Stimulated activated CD4-positive, alpha-beta T cell treated with anti-CD3 and anti-CD28 coated beads, Interleukin-1b, Interleukin-23, amount 100 ng/mL, for 48 hours (primary cell): ENCODE measurements at places on chromosomes 3 and 15.

DNA sequence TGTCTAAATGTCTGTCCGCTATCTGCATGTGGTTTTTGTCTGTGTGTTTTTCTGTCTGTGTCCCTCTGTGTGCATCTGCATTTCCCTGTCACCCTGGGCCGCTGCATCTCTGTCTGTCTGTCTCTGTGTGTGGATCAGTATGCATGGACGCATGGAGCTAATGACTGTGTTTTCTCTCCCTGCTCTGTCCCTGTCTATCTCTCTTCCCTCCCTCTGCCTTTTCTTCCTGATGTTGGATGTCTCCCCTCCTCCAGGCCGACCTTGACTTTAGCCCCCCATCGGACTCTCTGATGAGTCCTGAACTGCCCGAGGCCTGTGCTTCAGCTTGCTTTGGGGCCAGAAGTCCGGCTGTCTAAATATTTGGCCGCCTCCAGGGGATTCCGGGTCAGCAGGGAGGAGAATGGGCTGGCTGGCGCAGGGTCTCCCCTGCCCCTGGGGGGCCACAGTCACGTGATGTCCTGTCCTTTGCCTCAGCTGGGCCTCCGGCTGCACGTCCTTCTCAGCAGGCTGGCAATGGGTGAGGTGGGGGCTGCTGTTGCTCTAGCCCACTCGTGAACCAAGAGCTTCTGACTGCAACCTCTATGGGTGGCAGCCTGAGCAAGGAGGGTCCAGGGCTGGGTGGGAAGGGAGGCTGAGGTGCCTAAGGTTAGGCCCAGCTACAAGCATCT is 3.7 kb downstream of the SLC38A3 start:
- no peak for DNase-seq

GRCh38 chr3:114804099-114804498 is 343.0 kb downstream of the ZBTB20 start:
- no peak for DNase-seq

GRCh38 chr15:61116825-61117224 is 112.3 kb downstream of the RORA start:
- no peak for DNase-seq

DNA sequence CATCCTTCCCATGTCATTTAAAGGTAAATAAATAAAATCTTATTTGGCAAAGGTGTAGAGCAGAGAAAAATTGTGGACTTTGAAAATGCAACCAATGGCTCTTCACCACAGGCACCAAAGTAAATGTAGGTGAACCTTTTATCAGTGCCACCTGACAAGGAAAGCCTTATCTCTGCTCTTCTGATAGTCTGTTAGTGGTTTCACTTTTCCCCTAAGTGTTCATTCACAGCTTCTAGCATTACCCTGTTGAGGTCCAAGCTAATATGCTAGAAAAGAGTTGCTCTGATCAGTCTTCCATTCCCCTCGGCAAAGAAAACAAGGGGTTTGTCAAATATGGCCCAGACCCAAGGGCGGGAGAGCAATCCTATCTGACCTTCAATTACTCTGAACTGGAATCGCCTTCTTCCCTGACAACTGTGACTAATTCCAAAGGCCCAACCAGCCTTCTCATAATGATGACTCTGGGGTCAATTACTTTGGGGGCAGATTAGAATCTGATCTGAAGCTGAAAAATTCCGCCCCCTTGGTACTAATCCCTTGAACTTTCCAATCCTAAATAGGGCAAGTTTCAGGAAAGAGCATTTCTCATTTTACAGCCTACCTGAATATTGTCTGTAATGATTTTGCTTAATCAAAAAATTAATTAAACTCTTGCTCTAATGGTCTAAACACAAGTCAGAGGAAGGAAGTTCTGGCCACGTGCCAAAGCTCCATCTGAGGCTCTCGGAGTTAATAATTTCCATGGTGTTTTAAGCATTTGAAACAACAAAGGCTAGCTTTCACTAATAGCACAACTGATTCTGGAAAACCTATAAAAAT is 52.4 kb downstream of the SETMAR start:
- DNase-seq: no peak

DNA sequence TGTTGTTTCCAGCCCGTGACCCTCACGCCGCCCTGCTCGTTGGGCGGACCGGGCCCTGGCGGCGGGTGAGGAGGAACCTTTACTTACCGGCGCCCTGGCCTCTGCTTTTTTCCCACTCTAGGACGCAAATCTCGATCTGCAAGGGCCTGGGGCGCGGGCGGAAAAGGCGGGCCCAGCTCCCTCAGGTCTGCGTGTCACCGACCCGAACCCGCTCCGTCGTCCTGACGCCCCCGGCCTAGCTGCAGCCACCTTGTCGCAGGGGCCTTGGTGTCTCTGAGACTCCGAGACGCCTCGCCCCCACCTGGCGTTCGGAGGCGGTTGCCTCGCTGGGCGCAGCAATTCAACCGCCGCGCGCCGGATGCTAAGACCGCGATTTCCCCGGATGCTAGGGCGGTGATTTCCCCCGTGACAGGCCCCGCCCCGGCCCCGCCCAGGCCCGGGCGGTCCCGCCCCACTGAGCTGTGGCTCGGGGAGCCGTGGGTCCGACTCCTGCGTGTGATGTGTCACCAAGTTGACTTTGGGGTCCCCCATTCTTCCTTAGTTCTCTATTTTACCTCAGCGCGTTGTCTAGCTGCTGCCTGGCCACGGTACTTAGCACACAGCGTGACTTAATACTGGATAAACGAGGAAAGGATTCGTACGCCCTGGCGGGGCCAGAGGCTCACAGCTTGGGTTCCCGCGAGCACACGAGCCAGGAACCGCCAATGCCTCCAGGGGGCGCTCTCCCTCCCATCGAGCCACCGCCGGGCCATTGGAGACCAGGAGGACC is at the start of gene RPL39L:
Gene RPL39L (minus strand): TSS at position 371 of the 769 bp plus-strand sequence. CDS start 18,196 bp downstream, outside the sequence.
- peak; percentile 92 for DNase-seq

GRCh38 chr3:84066915-84067314 is 891.9 kb upstream of the CADM2 start:
- no peak for DNase-seq

DNA sequence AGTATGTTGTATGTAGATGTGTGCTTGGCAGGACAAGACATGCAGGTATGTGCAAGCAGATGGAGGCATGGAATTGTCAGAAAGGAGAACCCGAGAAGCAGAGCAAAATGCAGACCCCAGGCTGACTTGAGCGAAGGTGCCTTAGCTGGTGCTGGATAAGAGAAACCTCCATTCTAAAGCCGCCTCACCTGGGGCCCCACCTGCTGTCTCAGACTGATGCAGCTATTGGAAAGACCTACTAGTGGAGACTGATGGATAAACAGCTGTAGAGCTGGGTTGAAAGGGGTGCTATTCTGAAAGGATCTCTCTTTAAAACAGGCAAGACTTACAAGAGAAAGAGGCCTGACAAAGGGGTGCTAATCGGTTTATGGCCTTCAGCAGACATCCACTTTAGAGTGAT is 86.2 kb downstream of the EPHB1 start:
- DNase-seq: no peak

DNA sequence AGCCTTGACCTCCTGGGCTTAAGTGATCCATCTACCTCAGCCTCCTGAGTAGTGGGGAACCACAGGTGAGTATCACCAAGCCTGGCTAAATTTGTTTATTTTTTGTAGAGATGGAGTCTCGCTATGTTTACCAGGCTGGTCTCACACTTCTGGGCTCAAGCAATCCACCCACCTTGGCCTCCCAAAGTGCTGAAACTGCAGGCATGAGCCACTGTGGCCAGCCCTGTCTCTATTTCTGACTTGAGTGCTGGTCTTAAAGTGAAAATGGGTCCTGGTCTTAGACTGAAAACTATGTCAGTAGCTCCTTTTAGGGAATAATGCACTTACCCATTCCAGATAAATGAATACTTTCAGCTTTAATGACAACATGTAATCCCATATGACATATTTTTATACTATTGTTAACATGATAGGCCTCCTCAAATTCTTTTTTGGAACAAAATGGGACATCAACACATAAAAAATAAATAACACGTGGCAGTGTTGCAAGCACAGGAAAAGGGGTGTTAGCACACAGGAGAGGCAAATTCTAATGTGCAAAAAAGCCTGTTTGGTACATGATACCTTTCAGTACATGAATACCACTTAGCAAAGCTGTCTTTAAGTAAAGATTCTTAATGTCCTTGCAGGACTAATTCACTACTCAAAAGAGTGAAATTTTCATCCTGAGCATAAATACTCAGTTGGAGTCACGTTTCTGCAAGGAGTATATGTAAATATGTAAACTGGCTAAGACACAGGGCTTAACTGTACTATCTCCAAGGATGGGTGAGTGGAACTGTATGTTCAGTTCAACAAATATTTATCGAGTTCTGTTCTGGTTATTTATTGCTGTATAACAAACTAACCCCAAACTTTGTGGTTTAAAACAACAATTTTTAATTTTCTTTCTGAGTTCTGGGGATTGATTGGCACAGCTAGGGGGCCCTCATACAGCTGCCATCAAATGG is 194.7 kb downstream of the NR1D2 start:
- no peak for DNase-seq

GRCh38 chr15:91308855-91309254 is 208.8 kb downstream of the SV2B start:
- peak; percentile 34 for DNase-seq

DNA sequence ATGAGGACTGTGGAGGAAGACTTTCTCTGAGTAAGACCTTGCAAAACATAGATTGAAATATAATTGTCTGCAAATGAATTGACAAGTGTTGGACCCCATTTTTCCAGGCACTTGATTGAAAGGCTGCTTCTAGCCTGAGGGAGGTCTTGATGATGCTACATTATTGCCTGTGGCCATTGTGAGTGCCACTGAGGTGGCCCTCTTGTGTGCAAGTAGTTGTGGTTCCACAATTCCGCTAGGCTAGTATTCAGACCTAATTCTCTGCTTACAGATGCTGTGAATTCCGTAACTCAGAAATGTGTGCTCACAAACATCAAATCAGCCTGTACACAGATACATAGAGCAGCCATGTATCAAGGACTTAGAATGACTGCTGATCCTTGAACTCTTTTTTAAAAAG is 34.7 kb downstream of the FNDC3B start:
- DNase-seq: no peak

DNA sequence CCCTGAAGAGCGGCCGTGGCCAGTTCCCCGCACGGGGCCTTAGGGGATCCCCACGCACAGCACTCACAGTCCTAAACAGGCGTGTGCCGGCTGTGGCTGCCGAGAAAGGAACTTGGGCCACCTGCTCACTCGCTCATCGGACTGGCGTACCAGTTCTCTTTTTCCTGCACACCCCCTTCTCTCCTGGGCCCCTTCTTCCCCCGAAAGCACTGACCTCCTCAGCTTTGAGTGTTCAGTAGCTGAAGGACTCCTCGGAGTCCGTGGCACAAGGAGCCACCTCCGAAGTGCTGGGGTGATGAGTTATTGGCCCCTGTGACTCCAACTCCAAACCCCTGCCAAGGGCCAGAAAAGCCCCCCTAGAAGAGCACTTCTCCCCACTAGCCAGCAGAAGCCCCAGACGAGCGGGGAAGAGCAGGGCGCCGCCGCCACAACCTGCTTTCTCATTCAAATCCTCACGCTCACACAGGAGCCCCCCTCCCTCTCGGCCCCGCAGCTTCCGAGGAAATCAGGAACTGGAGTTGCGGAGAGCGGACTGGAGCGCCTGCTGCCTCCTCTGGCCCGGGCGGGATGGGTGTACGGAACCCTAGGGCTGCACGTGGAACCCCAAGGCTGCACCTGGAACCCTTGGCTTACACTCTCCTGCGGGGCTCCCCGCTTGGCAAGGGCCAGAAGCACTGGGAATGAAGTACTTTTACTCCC is at the start of gene PLCH1:
Gene PLCH1 (minus strand): TSS at position 446 of the 699 bp plus-strand sequence. CDS start 40,847 bp downstream, outside the sequence.
- peak; percentile 45 for DNase-seq

DNA sequence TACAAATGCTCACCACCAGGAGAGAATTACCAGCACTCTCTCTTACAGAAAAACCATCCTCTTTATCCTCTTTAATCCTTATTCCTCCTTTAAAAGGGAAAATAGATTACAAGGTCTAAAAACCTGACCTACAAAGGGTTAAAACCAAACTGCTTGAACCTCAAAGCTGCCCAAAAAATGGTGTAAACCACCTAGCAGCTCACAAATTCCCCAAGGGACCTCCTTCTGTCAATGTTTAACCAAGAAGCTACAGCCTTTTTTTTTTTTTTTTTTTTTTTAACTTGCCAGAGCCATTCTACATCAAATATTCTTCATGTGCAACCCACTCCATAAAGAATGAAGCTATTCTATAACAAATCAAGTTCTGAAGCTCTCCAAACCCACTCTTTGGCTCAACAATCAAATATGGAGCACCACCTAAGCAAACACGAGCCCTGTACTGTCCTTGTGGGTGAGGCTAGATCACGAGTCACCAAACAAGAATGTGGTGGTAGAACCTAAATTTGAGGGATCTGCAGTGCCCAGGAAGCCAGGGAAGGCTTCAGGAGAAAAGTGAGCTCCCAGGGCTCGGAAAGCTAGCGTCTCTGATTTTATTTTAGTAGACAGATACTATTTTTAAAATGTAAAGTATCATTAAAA is 20.1 kb downstream of the OSBPL10 start:
- DNase-seq: no peak

DNA sequence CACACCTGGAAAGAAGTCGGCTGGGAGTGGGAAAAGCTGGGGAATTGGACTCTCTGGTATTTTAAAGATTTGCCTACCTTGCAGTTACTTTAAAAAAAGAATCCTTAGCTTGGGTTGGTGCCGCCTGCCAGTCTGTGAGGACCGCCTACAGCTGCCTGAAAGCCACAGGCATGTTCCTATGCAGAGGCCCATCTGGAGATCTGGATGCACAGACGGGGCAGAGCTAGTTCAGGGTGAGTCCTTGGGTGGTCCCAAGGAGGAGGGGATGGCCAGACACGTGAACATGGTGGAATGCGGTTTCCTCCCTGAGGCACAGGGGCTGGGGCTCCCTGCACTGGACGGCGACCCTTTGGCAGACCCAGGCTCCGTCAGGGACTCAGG is 113.2 kb upstream of the IQSEC1 start:
- no peak for DNase-seq

DNA sequence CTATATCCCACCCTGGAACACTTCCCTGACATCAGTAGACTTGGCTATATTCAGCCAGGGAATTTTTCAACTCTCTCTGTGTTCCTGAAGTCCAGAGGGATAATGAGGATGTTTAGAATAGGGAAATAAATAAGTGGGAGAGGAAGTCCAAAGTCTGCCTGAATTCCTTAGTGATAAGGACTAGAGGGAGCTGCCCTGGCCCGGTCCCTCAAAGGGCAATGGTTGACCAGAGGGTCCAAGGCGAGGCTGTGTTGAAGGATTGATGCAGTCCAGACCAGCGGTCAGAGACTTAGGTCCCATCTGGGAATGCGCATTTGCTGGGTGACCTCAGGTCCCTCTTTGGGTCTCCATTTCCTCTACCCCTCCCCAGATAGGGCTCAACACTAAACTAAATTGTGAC is 7.9 kb downstream of the VIPR1 start:
- DNase-seq: no peak

- no peak for DNase-seq
These were observed 66.4 kb upstream of the FRMD4B start for GRCh38 chr3:69452295-69452694.

- DNase-seq: peak; percentile 6
These were observed 59.2 kb downstream of the USP50 start for GRCh38 chr15:50487287-50487686.

DNA sequence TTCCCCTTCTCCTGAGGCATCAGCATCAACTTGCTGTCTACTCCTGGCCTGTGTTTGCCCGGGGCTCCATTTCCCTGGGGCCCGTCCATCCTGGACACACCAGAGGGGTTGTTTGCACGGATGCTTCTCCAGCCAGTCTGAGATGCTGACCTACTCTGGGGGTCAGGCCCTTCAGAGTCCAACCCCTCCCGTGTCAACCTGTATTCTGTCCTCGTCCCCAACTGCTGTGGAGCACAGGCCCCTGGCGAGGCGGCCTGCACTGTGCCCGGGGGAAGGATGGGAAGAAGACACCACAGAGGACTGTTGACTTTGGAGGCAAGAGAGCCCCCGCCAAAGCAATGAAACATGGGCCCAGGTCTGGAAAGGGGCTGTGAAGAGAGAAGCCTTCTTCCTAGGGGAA is 25.8 kb downstream of the ALS2CL start:
- no peak for DNase-seq

- no peak for DNase-seq
These were observed 30.8 kb downstream of the MUC20 start for GRCh38 chr3:195751560-195751959.
